ENCODE measurements at places on chromosomes 11 and 22.

DNA sequence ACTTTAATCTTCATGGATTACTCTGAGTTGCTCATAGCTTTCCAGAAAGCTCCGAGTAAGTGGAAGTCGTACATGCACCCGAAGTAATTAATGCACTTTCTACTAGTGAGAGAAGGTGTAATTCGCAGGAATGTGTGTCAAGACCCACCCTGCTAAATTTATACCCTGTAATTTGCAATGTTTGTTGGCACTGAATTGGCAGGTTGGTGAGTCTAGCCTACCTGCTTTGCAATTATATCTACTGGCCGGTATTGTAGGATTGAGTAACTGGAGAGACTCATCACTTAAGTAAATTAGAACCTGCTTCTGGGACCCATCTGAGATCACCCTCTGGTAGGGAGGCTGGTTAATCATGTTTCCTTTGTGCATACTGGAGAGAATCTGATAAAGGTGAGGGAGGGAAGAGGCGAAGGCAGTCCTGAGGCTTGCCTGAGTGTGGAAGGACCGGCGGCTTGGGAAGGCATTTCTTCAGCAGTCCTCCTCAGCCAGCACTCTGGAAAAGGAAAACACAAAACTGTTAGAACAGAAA is 63.3 kb downstream of the LDLRAD3 start:
- no peak overlapping the region for H3K4me3 ChIP-seq
- H3K36me3 ChIP-seq: no peaks in the 10 kb centered on the region
- no peaks in the 10 kb centered on the region for H3K4me1 ChIP-seq
- DNase-seq: no peak

DNA sequence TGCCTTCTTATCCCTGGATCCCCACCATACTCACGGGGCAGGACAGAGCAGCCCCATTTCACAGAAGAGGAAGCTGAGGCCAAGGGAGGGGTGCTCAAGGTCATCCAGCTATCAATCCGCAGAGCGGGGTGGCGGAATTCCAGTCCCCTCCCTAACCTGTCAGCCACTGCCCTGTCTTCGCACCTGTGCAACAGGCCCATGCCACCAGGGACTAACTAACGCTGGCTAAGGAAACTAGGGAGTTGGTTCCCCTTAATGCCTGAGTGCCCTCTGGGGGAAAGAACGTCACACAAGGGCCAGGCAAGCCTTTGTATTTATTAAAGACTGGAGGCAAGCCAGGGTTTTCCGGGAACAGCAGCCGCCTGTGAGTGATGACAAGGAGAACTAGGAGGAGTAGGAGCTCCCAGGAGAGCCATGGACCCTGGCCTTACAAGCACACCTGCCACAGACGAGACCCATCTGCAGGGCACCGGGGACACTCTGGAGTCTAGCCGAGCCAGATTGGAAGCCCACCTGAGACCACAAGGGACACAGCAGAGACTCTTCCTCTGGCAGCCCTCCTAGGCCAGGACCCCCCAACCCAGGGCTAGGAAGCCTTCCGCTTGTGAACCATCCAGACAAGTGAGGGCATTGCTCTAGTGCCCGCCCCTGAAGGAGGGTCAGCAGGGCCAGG is 64.4 kb downstream of the MYH9 start:
- no peak overlapping the region for H3K4me3 ChIP-seq
- no peaks in the 10 kb centered on the region for H3K27me3 ChIP-seq
- peaks cover 31% of the 10 kb centered on the region for H3K36me3 ChIP-seq
- peaks cover 12% of the 10 kb centered on the region for H3K4me1 ChIP-seq

DNA sequence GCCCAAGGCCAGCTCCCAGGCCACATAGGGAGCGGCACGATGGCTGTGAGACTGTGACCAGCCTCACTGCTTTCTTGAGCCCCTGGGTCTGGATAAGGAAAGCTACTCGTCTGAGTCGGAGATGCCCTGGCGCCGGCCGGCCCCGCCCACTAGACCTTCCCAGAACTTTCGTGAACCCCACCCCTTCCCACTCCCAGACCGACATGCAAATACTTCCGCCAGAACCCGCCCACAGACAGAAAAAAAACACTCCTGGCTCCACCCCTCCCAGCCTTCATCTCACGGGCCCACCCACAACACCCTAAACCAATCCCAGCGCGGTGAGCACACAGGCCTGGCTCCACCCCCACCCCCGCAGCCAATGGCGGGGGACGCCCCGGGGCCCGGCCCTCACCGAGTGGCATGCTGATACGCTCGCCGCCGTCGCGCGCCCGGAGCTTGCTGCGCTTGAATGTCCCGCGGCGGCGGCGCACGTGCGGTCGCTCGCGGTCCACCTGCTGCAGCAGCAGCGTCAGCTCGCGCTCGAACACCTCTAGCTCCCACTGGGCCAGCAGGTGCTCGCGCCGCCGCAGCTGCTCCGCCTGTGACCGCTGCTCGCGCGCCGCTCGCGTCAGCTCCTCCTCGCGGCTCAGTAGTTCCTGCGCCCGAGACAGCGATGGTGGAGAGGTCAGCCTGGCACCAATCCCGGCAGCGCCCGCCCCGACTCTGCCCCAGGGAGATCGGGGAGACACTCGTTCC is 7.0 kb downstream of the MAP3K11 start:
- H3K27me3 ChIP-seq: no peaks in the 10 kb centered on the region
- H3K4me3 ChIP-seq: no peak overlapping the region
- H3K27ac ChIP-seq: no peak overlapping the region
- DNase-seq: no peak
- peaks cover 17% of the 10 kb centered on the region for H3K36me3 ChIP-seq
- H3K4me1 ChIP-seq: peaks cover 30% of the 10 kb centered on the region

DNA sequence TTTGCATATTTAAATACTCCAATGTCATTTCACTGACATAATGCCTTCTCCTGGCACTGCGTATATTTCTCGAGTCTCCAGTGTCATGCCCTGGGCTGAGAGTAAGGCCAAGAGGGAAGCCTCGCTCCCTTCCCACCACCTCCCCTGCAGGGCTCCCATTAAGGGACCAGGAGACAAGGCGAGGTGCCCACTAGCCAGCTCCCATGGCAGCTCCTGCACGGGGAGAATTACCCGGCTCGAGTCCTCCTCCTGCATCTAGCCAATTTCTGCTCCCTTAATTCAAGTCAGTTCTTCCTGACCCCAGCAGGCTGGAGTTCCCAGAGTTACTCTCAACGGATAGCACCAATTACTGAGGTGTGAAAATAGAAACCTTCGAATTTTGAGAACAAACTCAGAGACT is 31.9 kb downstream of the OPCML start:
- no peaks in the 10 kb centered on the region for H3K36me3 ChIP-seq
- peaks cover 1% of the 10 kb centered on the region for H3K27me3 ChIP-seq
- H3K4me1 ChIP-seq: peaks cover 1% of the 10 kb centered on the region
- no peak overlapping the region for H3K4me3 ChIP-seq
- no peak for DNase-seq

DNA sequence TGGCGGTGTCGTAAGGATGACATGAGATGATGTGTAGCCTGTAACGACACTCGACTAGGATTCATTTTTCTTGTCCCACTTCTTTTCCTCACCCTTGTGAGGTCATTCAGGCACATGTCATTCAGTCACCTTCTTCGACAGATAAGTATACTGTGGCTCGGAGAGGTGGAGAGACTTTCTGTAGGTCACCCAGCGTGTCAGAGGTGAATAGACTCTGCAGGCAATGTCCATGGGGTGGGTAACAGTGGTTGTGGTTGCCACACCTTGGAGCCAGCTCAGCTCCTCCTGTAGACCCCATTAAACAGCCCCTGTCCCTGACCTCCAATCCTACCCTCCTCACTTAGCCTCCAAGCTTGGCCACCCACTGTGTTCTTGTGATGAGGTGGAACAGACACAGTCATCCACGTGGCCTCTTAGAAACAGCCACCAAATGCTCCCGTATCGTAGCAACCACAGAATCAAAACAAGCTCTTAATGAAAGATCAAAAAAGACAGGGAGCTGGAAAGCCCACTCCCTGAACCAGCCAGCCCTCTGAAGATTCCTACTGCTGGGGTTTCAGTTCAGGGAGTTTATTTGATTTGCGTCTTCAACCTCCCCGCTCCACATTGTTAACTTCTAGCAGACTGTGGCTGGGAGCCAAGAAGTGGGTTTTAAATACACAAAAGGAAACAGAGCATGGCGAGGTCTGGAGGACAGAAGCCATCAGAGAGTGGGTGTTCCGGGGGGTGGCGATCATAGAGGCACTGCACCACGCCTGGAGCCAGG is 89.0 kb upstream of the GRK3 start:
- no peak overlapping the region for H3K27ac ChIP-seq
- DNase-seq: no peak
- peaks cover 17% of the 10 kb centered on the region for H3K36me3 ChIP-seq
- no peaks in the 10 kb centered on the region for H3K4me1 ChIP-seq

GRCh38 chr11:19453651-19454257 is 213.0 kb upstream of the E2F8 start:
- H3K4me3 ChIP-seq: no peak overlapping the region
- no peak for DNase-seq
- peaks cover 4% of the 10 kb centered on the region for H3K4me1 ChIP-seq
- no peaks in the 10 kb centered on the region for H3K27me3 ChIP-seq
- H3K27ac ChIP-seq: no peak overlapping the region

DNA sequence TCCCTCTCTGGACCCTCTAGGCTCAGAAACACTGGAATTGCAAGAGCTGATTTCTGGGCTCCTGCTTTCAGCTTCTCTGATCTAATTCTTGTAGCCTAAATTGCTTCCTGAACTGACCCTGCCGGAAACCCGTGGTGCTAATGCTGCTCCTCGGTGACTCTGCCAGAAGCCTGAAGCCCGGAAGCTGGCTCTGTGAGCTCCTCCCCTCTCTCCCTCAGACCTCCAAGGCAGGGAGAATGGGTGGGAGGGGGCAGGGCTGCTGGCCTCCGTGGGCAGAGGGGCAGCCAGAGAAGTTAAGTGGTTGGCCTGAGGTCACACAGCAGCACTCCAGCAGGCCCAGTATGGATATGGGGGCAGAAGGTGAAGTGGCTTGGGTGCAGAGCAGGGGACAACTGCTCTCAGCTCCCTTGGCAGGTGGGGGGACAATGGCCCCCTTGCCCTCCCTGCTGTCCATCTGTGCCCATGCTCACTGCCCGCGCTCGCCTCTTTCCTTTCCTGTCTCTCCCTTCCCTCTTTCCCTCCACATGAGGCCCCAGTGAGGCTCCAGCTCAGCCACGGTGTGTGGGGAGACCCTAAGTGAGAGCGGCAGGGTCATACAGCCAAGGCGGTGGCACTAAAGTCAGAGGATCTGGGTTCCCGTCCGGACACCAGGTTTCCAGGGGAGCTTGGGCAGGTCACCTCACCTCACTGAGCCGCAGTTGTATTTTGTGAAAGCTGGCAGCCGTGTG is 16.2 kb downstream of the CAPN5 start:
- no peaks in the 10 kb centered on the region for H3K4me1 ChIP-seq
- no peaks in the 10 kb centered on the region for H3K36me3 ChIP-seq
- no peak overlapping the region for H3K27ac ChIP-seq
- H3K4me3 ChIP-seq: no peak overlapping the region
- H3K27me3 ChIP-seq: peaks cover 6% of the 10 kb centered on the region

DNA sequence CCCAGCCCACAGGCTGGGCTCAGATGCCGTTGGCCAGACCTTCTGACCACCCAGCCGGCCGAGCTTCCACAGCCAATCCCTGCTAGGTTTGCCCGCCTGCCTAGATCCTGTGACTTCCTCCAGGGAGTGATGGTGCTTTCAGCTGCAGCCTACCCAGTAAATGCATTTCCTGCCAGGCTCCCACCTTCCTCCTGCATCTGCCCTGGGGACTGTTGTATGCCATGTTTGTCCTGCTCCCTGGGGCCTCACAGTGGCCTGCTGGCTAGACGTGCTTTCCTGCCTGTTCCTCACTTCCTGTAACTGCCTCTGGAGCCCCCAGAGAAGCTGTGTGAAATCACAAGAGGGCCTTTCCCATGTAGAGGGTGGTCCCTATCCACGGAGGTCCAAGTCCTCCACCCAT is 86.2 kb downstream of the GALNT18 start:
- no peaks in the 10 kb centered on the region for H3K27me3 ChIP-seq
- H3K4me3 ChIP-seq: no peak overlapping the region
- no peak overlapping the region for H3K27ac ChIP-seq

DNA sequence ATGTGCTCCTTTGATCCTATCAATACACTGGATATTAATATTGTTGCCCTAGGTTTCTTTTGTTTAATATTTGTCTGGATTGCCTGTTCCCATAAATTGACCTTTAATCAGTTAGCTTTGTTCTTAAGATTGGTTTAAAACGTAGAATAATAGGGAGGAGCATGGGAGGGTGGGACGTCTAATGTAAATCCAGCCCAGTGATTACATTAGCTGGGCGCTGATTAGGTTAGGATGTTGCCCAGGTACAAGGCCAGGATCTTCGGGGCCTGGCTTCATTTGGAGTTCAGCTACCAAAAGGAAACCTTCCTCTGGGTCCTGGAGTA is at the start of gene SRSF8:
SRSF8 (plus strand) TSS at position 204 of the 323 bp plus-strand sequence. CDS start 308 bp downstream, outside the sequence.
- no peaks in the 10 kb centered on the region for H3K27me3 ChIP-seq
- peak within 1 kb of the TSS; percentile 96 for H3K27ac ChIP-seq
- no peak for DNase-seq
- H3K4me1 ChIP-seq: peaks cover 18% of the 10 kb centered on the region

- H3K4me1 ChIP-seq: no peaks in the 10 kb centered on the region
- peaks cover 11% of the 10 kb centered on the region for H3K27me3 ChIP-seq
- no peak for DNase-seq
- no peak overlapping the region for H3K4me3 ChIP-seq
- no peak overlapping the region for H3K27ac ChIP-seq
These were observed 117.4 kb upstream of the B3GAT1 start for GRCh38 chr11:134529212-134530096.

DNA sequence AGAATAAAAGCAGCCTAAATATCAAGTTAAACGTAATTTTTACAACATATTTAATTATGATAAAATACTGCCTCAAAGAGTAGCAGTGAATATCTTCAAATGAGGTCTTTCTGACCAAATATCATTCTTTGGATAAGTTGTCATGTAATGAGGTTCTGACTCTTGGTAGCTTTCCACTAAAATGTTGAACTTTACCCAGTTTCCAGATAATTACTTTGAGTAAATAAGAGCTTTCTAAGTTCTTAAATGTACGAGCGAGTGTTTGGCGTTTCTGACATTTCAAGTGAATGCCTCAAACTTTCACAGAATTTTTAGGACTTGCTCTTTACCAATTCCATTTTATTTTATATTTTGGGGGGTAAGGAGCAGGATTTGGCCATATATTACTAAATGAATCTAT is 1515.2 kb downstream of the FAM181B start:
- no peak for DNase-seq
- H3K27ac ChIP-seq: no peak overlapping the region
- H3K4me1 ChIP-seq: no peaks in the 10 kb centered on the region
- H3K27me3 ChIP-seq: no peaks in the 10 kb centered on the region
- no peaks in the 10 kb centered on the region for H3K36me3 ChIP-seq
- no peak overlapping the region for H3K4me3 ChIP-seq

GRCh38 chr11:115383431-115383830 is 120.8 kb downstream of the CADM1 start:
- no peak overlapping the region for H3K27ac ChIP-seq
- no peaks in the 10 kb centered on the region for H3K36me3 ChIP-seq
- peaks cover 2% of the 10 kb centered on the region for H3K4me1 ChIP-seq
- peaks cover 2% of the 10 kb centered on the region for H3K27me3 ChIP-seq
- DNase-seq: no peak
